ENCODE measurements at places on chromosomes 11 and 22.
A peak's percentile ranks its signal among the peaks of the same experiment; 100 is the strongest.

DNA sequence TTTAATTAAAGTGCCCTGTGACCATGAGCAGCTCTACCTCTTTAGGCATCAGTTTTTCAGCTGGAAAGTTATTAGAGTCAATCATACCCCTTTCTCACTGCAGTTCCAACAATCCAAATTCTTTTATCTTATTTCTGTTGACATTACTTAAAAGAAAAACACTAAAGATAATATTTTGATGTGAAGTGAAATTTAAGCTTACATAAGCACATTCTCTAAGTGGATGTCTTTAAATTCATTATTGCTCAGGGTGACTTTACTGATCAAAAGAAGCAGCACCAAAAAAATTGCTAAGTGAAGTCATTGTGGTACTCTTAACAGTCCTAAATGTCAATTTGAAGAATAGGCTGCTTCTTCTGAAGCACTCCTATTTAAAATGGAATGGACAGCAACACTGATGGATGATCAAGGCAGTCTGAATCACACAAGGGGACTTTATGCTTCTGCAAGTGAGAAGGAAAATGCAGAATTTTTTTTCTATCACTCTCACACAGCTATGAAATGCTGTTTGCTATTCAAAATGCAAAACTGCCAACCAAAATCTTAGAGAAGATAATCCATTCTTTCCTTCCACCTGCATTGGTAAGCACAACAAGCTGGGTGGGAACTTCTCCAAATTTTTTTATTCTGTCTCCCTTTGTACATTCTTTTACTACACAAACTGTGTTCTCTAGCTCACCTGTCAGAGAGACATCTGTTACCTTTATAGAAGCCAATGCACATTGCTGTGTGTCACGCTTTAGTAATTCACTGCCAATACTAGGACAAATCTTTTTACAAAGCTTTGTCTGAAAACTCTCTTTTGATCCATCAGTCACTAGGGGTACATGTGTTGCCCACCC, 179.9 kb downstream of the GRIA4 start:
- DNase-seq = no peak

- DNase-seq = peak; percentile 41
Observed at GRCh38 chr11:102781676-102782075, 1.2 kb upstream of the MMP10 start.

DNA sequence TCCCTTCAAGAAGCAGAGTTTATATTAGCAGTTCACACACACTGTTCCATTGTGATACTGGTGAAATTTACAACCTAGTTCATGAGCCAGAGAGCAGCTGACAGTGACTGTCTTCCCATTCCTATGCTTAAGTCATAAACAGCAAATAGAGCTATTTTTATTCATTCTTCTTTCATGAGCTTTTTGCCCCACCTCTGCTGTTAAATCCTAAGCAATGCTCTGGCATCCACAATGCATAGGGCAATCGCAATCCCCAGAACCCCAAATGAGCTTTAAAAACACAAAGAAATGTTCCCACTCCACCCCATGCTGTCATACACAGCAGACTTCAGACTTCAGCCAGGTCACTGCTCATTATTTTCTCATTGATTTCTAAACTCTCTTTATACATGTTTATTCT, 307.5 kb downstream of the ETS1 start:
- peak; percentile 15 for DNase-seq

GRCh38 chr11:31720225-31720624, 90.9 kb downstream of the PAX6 start:
- no peak for DNase-seq

- DNase-seq = no peak
Observed at GRCh38 chr11:126992065-126992803, 8.3 kb downstream of the KIRREL3 start.

DNA sequence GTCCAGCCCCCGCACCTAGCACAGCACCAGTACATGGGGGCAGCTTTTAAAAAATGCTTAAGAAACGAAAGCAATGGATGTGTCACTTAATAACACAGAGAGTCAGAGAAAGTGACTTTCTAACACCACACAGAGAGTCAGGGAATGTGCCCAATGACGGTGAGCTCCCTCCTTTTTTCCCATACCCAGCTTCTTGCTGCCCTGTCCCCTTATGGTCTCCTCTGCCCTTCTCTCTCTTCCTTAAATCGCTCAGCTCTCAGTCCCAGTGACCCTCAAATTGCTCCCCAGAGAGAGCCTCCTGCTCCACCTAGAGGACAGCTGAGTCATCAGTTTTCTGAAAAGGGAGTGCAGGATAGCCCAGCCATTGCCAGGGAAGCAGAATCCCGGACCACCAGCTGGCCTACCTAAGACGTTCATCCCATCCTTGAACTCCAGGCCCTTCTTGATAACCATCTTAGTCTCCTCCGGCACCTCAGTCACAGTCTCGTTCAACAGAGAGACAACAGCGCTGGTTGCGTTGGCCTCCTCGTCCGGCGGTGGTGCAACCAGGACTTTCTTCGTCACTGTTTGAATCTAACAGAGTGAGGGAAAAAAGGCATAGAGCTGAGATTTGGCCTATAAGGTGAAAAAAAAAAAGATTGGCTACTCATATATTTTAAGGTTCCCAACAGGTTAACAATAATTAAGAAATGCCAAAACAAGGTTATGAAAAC, 113.5 kb downstream of the SLC1A2 start:
- no peak for DNase-seq

GRCh38 chr11:10107497-10107896, 186.5 kb downstream of the SBF2 start:
- no peak for DNase-seq

- no peak for DNase-seq
Observed at GRCh38 chr11:30635401-30635989, 49.3 kb upstream of the MPPED2 start.

DNA sequence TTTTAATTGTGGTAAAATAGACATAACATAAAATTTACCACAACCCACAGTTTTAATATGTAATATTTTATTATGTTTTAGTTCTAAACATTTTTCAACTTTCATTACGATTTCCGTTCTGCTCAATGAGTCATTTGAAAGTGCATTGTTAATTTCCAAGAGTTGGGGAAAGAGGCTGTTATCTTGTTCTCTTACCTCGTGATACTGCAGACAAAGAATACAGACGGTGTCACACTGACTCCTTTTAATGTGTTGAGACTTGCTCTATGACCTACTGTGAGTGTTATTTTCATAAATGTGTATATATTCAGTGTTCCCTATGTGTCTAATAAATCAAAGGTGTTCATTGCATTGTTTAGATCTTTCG, 10.8 kb upstream of the RAC2 start:
- no peak for DNase-seq

- no peak for DNase-seq
Observed at GRCh38 chr11:87176044-87176443, 138.3 kb downstream of the TMEM135 start.

GRCh38 chr11:19013181-19013857, 47.2 kb downstream of the MRGPRX2 start:
- no peak for DNase-seq

DNA sequence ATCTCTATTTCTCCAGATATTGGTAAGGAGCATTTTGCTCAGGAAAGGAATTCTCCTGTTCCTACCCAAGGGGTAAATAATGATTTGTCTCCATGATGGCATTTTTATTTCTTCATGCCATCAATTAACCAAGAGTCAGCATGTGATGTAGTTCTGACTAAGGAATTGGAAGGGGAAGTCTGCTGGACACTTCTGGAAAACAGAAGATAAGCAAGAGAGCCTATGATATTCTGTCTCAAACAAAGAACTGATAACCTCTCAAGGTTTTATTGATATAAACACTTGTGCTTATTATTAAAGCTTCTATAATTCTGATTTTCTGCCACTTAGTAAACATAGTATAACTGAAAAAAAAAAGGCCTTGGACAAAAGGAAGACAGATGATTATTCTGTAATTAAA, 673.0 kb upstream of the CHORDC1 start:
- DNase-seq = no peak

Data from suppressor macrophage (primary cell).